CMK (cell line): ENCODE measurements at places on chromosomes 2 and 18.

GRCh38 chr2:183996825-183997793, 601.2 kb upstream of the ZNF804A start:
- DNase-seq: no peak

DNA sequence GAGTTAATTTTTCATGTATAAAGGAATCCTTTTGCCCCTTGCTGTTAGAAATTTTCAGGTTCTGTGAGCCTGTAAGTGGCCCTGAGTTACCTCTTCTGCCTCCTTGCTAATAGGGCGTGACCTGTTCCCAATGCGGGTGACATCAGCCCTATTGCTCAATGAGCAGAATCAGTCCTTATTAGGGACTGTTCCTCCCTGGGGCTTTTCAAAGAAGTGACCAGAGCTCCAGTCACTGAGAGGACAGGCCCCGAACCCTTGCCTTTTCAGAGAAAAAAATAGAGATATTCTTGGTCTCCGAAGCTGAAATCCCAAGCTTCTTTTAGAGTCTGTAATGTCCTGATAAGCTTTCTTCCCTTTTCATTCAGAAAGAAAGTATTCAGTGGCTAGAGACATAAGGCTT, 8.2 kb upstream of the APOB start:
- DNase-seq: peak; percentile 22

- no peak for DNase-seq
These were observed 95.9 kb downstream of the FEZ2 start for GRCh38 chr2:36502081-36502480.

GRCh38 chr18:36724169-36724568, 104.6 kb downstream of the TPGS2 start:
- no peak for DNase-seq

GRCh38 chr2:159516241-159516758, 100.0 kb downstream of the BAZ2B start:
- no peak for DNase-seq
